Stimulated activated CD8-positive, alpha-beta memory T cell treated with anti-CD3 and anti-CD28 coated beads, Interleukin-15, amount 100 ng/mL, for 24 hours (primary cell): ENCODE measurements at places on chromosomes 3 and 15.

DNA sequence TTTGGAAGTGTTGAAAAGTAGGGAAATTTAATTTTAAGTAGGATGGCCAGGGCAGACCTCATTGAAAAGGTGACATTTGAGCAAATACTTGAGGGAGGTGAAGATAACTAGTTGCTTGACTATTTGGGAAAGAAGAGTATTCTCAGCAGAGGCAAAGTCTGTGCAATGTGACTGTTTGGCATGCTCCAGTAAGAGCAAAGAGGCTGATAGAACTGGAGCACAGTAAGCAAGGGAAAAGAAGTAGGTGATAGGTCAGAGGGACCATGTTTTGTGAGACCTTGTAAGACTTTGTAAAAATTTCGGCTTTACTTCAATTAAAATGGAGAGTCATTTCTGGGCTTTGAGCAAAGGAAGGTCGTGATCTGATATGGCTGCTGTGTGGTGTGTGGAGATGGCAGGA lies 335.8 kb downstream of the ZIC1 start:
- no peak for DNase-seq

- no peak for DNase-seq
These were observed 71.5 kb downstream of the SSR3 start for GRCh38 chr3:156483426-156483825.

GRCh38 chr3:16174389-16174788 lies at the start of gene GALNT15:
Gene GALNT15 (plus strand): TSS chr3:16174680. CDS start chr3:16175152, 472 bp downstream.
- no peak for DNase-seq

GRCh38 chr15:57036352-57036751 lies 117.9 kb downstream of the TCF12 start:
- DNase-seq, result no peak

DNA sequence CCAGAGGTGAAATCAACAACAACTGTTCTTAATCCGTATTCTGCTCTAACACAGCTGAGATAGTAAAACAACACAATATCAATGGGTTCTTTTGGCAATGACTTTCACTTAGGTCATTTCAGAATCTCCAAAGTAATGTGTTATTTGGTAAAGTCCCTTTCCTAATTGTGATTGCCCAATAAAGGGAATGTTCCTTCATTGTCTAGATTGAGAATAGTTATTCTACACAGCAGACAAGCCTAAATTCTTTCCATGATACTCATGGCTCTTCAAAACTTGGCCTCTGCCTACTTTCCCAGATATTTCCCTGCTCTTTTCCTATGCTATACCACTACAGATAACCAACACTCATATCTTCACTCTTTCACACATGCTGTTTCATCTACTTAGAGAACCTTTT lies 219.8 kb downstream of the FMN1 start:
- DNase-seq, result no peak

- no peak for DNase-seq
These were observed 53.7 kb downstream of the PDIA5 start for GRCh38 chr3:123120573-123120972.

GRCh38 chr3:136604961-136605360 lies 147.2 kb downstream of the STAG1 start:
- DNase-seq, result no peak

DNA sequence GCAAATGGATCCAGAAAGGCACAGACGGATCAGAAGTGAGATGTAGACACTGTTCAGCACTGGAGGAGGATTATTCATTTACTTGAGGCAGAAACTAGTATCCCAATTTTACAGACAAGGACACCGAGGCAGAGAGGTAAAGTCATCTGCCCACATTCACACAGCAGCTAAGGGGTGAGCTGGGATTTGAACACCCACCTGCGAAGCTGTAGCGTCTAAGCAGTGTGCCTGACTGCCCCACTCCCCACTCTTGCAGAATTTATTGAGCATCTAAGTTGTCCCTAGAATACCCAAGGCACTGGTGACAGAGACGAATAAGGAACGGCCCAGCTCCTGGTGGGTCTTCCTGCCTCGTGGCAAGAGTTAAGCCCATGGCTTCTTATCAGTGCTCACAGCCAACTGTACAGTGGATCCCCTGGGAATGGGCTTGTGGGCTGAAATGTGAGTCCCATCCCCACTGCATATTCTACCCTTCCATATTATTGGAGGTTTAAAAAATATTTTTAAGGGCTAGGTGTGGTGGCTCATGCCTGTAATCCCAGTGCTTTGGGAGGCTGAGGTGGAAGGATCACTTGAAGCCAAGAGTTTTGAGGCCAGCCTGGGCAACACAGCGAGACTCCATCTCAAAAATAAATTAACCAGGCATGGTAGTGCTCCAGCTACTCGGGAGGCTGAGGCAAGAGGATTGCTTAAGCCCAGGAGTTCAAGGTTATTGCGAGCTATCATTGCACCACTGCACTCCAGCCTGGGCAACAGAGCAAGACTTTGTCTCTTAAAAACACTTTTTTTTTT lies 77.6 kb downstream of the IQSEC1 start:
- no peak for DNase-seq

- DNase-seq, result no peak
These were observed 736.8 kb downstream of the MCTP2 start for GRCh38 chr15:94968133-94968532.

GRCh38 chr3:101061312-101061711 lies 68.1 kb upstream of the ABI3BP start:
- DNase-seq, result no peak

DNA sequence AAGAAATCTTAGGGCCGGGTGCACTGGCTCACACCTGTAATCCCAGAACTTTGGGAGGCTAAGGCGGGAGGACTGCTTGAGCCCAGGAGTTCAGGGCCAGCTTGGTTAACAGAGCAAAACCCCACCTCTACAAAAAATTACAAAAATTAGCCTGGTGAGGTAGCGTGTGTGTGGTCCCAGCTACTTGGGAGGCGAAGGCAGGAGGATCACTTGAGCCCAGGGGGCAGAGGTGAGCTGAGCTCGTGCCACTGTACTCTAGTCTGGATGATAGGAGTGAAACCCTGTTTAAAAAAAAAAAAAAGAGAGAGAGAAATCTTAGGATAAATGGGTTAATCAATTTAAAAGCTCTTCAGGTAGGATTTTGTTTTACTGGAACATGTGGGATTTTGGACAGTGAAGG lies 31.2 kb upstream of the DUT start:
- no peak for DNase-seq

DNA sequence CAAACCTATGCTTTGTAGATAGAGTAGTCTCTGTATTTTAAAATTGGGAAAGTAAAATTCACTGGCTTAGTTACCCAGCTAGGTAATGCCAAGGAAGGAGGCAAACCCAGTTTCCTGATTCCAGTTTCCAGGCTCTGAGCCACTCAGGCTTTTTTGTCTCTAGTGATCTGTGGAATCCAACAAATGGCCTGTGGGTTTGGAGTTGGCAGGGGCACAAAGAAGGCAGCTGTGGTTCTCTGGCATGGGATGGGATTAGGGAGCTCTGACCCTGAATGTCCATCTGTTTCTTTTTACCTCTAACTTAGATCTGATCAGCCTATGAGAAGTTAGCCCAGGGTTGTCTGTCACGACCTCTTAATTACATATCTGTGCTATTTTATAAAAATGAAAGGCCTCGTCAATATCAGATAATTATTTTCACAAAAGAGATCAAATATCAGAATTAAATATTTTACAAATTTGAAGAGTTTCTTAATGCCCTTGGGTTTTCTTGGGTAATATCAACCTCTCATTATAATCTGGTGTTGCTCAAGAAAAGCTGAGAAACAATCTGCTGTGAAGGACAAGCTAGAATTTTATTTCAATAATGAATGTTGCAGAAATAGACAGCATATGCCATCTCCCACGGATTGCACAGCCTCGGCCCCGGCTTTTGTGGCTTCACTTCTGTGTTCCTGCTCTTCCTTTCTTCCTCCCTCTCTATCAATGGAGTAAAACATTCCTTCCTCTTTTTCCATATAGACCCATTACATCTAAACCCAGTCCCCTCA lies 63.7 kb upstream of the DAZL start:
- no peak for DNase-seq

GRCh38 chr3:43620831-43621655 lies 768 bp downstream of the ANO10 start:
- no peak for DNase-seq

DNA sequence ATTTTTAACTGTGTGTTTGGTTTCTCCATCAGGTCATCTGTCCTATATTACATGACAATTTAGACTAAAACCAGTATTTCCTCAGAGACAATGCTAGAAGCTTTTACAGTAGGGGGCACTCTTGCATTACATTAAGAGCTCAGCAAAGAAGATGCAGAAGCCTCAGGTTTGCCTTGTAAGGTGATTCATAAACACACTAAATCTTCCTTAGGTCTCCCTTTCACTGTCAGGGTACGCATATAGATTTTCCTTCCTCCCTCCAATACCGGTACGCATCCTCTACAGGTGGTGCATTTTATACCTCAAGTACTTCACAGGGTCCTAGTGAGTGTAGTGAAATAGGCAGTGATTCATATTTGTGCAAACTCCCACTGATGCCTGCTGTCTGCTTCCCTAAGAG lies 46.5 kb downstream of the CD86 start:
- no peak for DNase-seq

GRCh38 chr3:189664311-189664710 lies 33.1 kb downstream of the TP63 start:
- DNase-seq, result no peak

DNA sequence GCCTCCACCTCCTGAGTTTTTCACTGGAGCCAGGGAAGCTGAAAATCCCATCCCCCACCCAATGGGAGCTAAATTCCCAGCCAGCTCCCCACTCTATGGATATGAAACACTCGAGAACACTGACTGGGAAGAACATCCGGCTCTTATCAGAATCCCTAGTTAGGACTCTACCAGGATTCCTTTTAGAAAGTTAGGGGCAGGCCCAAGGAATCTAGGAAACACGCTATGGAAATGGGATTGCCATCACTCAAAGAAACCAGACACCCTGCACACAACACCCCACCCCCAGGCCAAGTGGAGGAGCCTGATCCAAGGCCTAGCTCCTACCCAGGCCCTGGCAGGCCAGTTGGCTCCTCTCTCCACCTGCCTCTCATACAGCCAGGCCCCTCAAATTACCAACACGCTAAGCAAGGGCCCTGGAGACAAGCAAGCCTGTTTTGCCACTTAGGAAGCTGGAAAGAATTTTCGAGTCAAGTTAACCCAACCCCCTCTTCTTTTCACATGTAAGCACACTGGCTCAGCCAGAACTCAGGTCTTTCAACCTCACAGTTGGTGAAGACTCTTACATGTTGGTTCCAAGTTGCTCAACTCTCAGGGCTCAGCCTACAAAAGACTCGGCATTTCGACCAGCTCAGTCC lies 75.5 kb downstream of the RBPMS2 start:
- DNase-seq, result no peak

DNA sequence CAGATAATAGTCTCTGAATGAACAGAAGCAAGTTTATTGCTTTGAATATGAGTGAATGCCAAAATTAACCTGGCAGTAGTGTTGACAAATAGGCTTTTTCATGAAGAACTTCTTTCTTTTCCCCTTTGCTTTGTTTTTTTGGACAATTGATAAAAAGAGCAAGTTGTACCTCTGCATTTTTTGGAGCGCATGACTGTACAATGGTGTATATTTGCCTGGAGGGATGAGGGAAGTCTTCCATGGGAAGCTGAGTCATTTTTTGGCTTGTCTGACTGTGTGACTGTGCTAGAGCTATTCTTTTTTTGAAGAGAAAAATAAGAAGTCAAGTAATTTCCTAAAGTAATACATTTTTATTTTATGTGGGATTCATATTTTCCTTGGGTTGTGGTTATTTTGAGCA lies 186.9 kb downstream of the KLHL25 start:
- no peak for DNase-seq

DNA sequence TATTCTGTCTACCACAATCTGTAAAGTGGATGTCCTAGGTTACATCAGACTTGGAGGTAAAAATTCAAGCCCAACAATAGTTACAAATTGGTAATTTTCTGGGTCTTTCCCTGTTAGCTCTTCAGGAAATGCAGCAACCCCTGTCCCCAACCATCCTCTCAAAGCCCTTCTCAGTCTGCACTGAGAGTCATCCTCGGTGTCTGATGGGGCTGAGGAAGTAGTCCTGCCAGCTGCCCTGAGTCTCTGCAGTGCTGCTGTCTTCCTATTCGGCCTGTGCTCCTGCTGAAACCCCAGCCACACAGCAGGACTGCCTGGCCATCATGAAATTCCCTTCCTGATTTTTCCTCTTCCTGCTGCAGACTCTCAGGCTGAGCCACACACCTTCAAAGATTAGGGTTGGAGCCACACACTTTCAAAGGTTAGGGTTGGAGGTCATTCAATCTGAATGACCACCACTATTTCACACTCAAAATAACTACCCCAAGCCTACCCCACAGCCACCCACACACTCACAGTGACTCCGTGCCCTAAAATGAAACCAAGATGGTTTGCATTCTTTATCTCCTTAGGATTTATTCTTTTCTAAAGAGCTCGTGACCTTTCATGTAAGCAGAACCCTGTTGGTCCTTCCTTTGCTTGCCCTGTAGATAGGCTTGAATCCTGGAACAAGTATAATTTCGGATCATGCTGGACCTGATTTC lies 17.6 kb downstream of the TRIM42 start:
- DNase-seq, result no peak

DNA sequence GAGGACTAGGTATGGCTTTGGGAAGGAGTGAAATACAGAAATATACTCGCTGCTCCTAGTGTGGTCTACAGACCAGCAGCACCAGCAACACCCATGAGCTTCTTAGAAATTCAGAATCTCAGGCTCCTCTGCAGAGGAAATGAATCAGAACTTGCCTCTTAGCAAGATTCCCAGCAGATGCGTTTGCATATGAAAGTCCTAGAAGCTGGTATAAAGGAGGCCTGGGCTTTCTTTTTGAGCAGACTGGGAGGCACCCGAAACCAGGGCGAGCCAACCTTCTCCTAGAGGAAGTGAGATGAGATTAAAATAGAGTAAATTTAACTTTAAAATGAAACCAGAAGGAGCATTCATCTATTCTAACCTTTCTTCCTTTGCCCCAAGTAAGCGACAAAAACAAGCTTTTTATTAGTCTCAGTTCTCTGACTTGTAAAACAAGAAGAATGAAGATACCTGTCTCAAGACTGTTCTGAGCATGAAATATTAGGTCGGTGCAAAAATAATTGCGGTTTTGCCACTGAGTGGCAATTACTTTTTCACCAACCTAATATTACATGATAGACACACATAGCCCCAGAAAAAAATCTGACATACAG lies 140.0 kb downstream of the PDZRN3 start:
- DNase-seq, result no peak

DNA sequence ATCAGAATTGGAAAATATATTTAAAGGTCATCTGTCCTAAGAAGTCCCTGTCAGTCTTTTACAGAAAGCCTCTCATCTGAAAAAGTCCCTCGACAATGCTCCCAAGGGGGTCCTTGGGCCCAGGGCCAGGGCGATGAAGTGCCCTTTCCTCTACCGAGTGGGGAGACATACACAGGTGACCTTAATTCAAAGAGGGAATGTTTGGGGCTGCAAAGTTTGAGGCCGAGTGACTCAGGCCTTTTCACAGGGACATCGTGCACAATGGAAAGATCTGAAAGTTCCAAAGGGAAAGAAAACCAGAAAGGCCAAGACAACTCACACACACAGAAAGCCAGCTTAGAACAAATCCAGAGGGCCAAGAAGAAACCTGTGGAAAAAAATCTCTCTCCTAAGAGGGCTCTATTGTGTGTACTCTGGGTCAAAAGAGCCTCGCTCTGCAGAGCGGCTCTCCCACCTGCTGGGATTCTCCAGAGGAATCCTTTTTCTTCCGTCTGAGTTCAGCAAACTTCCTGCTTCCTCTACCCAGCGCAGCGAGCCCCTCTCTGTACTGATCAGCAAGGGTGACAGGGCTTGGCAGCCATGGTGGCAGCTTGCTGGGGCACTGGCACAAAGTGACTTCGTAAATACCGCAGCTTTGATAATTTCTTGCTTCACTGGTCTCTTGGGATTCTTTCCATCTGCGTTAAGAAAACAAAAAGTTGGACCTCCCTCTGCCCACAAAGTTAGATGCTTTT lies 259.1 kb downstream of the OPA1 start:
- no peak for DNase-seq

- DNase-seq, result no peak
These were observed 72.3 kb upstream of the ZNF280D start for GRCh38 chr15:56805466-56806147.
